Immature natural killer cell (primary cell): ENCODE measurements at places on chromosomes 7 and 10.

DNA sequence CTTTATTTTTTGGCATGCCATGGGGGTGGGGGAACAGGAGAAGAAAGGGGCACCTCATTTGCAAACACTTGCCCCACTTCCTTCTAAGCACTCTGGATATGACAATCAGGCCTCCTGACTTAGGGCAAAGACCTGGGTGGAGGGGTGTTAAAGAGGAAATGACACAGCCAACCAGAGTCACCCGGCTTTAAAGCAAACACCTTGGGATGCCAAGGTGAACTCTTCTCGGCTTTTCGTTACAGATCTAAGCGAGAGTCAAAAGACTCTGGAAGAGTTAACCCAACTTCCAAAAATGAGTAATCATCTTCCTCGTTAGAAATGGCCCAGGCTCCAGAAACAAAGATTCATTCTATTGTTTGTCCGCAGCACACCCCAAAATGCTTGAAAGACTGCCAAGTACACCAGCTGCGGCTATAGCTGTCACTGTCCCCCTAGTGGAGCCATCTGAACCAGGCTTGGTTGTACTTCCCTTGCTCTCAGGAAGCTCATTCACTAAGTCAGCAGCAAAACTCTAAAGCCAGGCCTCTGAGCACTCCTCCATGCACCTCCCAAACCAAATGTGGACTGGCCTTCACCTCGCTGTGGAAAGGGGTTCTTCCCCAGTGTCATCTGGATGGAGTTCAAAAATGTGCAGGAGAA, 24.8 kb downstream of the FAM53B start:
- DNase-seq = peak; percentile 79

DNA sequence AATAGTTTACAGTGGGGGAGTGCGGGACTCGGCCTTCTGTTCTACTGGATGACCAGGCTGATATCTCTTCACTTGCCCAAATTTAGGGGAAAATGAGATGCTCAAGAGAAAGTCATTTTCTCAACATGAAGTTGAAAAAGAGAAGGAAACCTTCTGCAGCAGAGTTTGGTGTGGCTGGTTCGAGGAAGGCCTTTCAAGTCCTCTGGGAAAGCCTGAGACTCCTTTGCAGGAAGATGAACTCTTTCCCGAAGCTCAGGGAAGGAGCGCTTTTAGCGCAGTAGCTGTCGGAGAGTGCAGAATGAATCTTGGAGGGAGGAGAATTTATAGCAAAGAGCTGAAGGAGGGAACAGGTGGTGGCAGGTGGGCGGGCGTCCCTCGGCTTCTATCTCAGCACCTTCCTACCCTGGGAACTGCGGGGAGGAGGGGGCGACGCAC, at the start of gene ATOH7:
Gene ATOH7, minus strand, starts transcription at position 297 of the 435 bp plus-strand sequence. CDS start 436 bp downstream, outside the sequence.
- DNase-seq = no peak

GRCh38 chr10:35353395-35353794, 17.1 kb downstream of the CCNY start:
- DNase-seq = no peak

DNA sequence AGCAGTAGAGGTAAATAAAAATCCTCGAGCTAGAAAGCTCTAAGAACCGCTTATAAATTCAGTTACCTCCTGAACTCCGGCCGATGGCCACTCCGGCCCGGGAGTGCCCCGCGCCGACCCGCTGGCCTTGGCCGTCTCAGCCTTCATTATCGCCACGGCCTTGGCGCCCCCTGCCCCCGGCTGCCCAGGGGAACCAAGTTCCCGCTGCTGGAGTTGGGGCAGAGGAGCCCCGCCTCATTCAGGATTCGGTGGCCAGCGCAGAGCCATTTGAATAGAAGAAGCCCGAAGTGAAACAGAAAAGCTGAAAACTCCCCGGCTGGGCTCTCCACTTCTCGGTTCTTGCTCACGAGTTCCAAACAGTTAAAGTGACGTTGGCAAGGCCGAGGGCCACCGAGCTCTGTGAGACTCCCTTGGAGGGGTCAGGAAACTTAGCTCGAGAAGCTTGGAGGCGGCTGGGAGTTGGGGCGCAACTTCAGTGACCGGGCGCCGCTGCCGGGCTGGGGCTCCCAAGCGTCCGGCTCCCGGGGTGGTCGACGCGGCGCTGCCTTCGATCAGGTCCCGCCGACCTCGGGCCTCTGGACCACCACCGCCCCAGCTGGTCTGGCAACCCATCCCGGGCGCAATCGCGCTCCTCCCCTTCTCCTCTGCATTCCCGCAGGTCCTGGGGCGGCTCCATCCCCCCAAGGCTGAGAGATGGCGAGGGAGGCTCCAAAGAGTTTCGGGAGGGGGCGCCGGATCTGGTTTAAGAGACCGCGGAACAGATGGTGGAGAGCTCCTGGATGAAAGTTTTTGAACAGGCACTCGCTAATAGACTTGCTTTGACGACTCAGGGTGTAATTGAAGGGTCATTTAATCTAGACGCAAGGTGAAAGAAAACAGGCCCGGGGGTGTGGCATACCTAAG, 5.8 kb upstream of the FEZF1 start:
- no peak for DNase-seq
